Esophagus muscularis mucosa (tissue), 4 donors: ENCODE measurements at places on chromosomes 6 and 20. TPM values are rescaled to one million over a fixed set of nuclear protein-coding genes. Genes with fewer than 3 reads are reported as not detected.
A peak's percentile ranks its signal among the peaks of the same experiment; 100 is the strongest.

Gene RSPO4
- total RNA-seq = 0.06 TPM

Gene ME1
- total RNA-seq = 20.5 TPM

Gene ANKRD66
- not detected for total RNA-seq

GRCh38 chr6:98838032-98838431 lies 3.7 kb downstream of the POU3F2 start:
- H3K4me1 ChIP-seq = peaks cover 41% of the 10 kb centered on the region
- no peaks in the 10 kb centered on the region for H3K36me3 ChIP-seq
- no peak for DNase-seq
- H3K27ac ChIP-seq = no peak overlapping the region
- H3K4me3 ChIP-seq = no peak overlapping the region
- peaks cover 97% of the 10 kb centered on the region for H3K27me3 ChIP-seq

DNA sequence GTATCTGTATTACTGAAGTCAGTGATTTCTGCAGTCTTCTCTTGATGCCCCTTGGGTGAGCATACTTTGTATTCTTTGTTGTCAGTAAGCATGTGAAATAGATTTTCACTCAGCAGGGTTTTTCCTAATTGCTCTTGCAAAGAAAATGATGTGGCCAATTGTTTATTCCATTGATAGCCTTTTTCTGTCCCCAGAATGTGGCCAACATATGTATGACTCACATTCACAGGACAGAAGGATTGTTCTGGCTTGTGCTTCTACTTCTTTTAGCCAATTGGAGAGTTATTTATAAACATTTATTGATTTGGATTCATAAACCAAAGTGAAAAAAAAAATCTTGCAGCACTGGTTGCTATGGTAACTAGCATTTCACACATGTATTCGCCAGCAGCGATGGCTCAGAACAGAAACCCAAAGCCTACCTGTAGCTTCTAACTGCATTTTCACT lies 54.4 kb upstream of the RBM24 start:
- peaks cover 21% of the 10 kb centered on the region for H3K4me1 ChIP-seq
- no peaks in the 10 kb centered on the region for H3K27me3 ChIP-seq
- no peak overlapping the region for H3K27ac ChIP-seq
- DNase-seq = no peak
- H3K4me3 ChIP-seq = no peak overlapping the region

DNA sequence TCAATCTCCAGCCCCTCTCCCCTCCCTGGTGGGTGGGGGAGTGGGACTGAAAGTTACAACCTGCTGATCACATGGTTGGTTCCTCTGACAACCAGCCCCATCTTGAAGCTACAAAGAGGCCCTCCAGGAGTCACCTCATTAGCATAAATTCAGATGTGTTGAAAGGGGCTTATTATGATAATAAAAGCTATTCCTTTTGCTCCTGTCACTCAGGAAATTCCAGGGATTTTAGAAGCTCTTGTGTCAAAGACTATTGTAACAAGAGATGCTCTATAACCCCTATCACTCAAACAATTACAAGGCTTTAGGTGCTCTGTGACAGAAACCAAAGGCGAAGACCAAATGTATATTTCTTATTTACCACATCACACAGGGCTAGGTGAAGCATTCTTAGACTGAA lies 30.1 kb upstream of the MBOAT1 start:
- no peak overlapping the region for H3K27ac ChIP-seq
- no peaks in the 10 kb centered on the region for H3K4me1 ChIP-seq
- no peak overlapping the region for H3K4me3 ChIP-seq
- no peaks in the 10 kb centered on the region for H3K36me3 ChIP-seq

DNA sequence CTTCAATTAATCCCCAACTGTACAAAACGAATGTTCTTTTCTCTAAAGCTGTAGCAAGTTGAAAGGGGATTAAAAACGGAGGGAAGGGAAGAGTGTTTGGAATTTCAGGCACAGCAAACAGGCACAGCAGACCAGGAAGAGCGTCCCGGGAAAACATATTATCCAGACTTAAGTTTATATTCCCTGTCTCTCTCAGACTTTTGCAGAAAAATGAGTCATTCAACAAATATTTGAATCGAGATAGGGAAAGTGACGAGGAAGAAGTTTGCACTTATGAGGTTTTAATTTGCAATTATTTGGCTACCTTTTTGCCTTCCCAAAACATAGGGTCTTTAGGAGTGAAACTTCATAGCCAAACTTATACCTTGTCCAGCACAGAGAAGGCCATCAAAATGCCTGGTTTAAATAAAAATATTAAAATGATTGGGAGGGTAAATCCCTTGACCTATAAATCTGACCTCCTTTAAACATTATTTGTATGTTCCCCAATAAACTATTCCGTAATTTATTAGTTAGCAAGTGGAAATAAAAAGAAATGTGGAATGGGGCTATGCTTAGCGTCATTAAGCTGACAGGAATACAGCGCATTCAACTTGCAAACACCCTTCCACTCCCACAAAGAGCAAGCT lies 16.0 kb downstream of the HFE start:
- no peak for DNase-seq
- no peaks in the 10 kb centered on the region for H3K27me3 ChIP-seq
- no peaks in the 10 kb centered on the region for H3K36me3 ChIP-seq
- H3K4me1 ChIP-seq = peaks cover 14% of the 10 kb centered on the region
- H3K27ac ChIP-seq = peak overlapping the region; percentile 91
- peak overlapping the region; percentile 62 for H3K4me3 ChIP-seq

DNA sequence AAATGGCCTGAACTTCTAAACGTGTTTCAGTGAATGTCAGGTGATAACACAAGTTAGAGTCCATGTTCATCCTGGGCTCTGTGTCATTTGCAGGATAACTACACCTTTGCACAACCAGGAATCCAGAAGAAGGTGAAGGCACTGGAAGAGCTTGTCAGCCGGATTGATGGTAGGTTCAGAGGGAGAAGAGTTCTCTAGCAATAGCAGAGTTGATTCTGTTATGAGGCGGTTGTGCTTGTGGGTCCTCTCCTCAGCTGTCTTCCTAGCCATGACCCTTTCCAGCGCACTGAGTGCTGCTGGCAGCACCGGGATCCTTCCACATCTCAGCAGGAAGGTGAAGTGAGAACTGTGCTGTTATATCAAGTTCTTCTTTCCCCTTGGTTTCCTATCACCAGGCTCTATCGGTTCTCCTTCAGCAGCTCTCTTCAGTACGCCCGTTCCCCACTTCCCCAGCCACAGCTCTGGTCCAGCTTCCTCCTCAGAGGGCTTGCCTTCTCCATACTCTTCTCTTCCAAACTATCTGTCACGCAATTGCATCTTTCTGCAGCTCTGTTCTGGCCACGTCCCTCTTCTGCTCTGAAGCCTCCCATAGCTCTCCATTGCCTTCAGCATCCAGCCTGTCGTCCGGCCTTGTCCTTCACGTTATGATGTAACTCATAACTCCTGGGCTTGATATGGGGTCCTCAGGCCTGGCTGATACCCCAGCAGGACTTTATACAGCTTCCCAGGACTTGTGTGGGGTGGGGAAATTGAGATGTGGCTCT lies 39.9 kb upstream of the RNF8 start:
- H3K36me3 ChIP-seq = peaks cover 65% of the 10 kb centered on the region
- H3K27me3 ChIP-seq = no peaks in the 10 kb centered on the region
- DNase-seq = no peak
- no peak overlapping the region for H3K27ac ChIP-seq

GRCh38 chr6:47581591-47581990 lies 104.0 kb downstream of the CD2AP start:
- H3K4me1 ChIP-seq = no peaks in the 10 kb centered on the region
- no peak overlapping the region for H3K27ac ChIP-seq
- no peak for DNase-seq
- H3K4me3 ChIP-seq = no peak overlapping the region
